CD4-positive, alpha-beta memory T cell (primary cell): ENCODE measurements at places on chromosomes 11 and 22.
A peak's percentile ranks its signal among the peaks of the same experiment; 100 is the strongest.

GRCh38 chr11:74770456-74770855, 21.8 kb downstream of the RNF169 start:
- DNase-seq: no peak

- no peak for DNase-seq
These were observed 59.1 kb upstream of the ANO5 start for GRCh38 chr11:22133776-22134175.

DNA sequence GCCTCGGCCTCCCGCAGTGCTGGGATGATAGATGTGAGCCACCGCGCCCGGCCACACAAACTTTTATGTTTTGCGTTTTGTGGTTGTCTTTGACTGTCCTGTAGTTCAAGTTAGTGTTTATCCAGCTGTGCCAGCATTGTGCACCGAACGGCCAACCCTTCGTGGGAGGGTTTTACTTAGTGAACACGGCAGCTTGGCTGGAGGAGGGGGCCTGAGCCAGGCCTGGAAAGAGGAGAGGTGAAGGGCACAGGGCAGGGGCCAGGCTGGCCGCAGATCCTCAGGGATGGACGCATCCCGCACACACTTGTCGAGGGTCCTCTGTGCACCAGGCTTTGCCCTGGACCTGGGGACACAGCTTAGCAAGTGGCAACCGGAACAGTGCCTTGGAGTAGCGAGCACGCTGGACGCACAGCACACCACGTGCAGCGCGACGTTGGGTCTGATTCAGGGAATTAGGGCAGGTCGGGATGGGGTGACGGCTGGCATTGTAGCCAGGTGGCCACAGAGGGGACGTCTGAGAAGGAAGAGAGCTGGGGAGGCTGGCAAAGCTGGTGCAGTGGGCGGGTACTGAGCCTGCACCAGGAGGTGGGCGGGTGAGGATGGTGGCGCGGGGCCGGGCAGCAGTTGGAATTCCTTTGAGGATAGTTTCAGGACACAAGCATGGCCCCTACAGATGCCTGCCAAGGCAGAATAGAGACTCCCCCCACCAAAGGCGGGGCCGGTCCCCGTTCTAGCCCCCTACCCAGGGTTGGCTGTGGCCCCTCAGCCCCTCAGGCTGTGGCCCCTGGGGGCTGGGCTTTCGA, 13.4 kb downstream of the EPS8L2 start:
- no peak for DNase-seq

DNA sequence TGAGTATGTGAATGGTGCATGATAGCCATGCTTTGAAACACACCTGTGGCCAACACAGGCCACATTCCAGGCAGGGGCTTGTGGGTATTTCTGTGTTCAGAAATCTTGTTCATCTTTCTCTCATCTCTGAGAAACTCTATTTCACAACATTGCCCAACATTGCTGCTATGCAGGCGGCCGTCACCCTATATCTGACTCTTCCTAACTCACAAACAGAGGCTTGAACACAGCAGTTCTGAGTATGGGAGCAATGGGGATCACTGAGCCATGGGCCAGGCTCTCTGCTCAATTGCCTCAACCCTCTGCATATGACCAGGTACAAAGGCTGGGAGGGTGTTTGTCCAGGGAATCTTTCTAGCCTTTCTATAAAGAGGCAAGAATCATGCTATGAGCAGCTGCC, 259.9 kb downstream of the BUD13 start:
- no peak for DNase-seq

DNA sequence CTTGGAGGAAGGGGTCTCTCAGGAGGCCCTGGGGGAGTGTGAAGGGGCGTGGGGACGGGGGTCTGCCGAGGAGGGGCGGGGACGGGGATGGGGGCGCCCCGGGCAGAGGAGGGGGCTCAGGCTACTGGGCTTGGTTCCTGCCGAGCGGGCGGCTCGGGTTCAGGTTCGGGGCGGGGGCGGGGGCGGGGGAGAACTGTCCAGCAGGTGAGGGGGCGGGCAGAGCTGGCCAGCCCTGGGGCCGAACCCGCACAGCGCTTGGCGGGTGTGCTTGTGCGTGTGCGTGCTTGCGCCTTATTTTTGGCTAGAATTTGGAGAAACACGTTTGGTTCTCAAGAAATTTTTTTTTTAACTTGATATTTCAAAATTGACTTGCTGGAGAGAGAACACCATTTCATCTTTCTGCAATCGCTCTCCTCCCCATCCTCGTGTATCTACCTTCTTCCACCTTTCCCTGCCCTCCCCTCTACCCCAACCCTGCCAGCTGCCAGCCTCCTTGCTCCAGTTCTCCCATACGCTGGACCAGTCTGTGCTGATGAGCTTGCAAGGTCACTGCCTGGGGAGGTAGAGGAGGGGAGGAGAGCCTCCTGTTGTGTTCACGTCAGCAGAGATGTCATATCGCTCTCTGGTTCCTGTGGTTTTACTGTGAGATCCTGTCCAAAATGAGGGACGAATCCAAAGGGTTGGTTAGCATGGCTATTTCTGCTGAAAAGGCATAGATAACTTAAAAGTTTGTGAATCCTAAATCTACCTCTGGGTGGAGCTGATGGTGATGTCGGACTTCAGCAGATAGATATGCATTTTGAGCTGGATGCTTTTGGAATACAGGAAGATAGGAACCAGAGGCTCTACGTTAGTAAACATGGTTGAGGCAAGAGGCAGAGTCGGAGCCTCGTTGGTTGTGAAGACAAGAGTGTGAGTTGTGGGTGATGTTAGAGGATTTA, 668 bp downstream of the MADD start:
- DNase-seq: peak; percentile 54

- DNase-seq: no peak
These were observed 17.6 kb upstream of the MED17 start for GRCh38 chr11:93766504-93766903.

GRCh38 chr11:64005691-64006090, 19.5 kb downstream of the OTUB1 start:
- no peak for DNase-seq

DNA sequence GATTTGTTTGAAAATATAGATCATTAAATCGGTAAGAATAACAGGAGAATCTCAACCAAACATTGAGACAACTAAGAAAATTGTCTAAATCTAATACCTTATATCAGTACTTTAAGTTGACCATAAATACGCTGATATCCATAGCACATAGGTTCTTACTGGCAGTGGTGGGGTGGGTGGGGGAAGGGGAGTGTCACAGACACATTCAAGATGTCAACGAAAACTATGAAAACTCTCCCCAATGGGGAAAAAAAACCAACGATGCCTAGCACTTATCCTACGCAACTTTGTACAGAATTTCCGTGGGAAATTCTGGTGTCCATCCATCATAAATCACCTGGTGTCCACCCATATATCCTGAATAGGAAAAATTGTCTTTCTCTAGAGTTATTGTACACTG, 6.2 kb downstream of the GRAP2 start:
- DNase-seq: no peak

GRCh38 chr11:76891285-76891684, 30.6 kb downstream of the ACER3 start:
- DNase-seq: no peak

GRCh38 chr22:44935724-44936123, 74.1 kb downstream of the PHF21B start:
- no peak for DNase-seq

- no peak for DNase-seq
These were observed 11.5 kb downstream of the THAP12 start for GRCh38 chr11:76369406-76369805.

- DNase-seq: no peak
These were observed 382.6 kb upstream of the SYN3 start for GRCh38 chr22:33440756-33441155.

DNA sequence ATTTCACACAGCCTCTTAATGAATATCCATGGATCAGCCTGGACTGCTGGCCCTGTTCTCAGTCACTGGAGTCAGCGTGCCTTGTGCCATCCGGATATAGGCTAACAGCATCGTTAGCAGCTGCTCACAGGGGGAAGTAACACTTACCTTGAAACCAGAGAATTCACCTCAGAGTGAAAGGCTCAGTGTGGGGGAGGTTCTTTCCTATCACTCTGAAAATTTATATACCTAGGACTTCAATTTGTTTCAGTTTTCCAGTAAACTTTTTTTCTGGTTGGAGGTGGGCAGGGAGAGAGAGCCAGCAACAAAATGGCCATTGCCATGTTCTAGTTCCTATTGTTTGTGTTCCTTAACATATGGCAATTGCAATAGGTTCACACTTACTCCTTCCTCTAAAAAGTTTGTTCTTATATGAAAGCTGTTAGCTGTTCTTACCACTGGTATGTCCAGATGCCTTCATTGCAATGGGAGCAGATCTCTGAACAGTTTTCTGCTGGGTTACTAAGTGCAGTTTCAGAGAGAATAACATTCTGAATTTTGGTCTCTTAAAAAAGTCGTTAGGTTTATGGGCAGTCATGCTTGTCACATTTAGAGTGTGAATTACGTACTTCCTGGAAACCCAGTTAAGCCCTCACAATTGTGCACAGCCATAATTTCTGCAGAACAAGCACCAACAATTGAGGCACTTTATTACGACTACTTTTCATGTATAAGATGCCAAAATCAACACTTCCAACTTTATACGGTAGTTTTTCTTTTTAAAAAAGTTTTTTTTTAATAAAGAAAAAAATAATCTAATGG, 247.6 kb downstream of the CADM1 start:
- no peak for DNase-seq

DNA sequence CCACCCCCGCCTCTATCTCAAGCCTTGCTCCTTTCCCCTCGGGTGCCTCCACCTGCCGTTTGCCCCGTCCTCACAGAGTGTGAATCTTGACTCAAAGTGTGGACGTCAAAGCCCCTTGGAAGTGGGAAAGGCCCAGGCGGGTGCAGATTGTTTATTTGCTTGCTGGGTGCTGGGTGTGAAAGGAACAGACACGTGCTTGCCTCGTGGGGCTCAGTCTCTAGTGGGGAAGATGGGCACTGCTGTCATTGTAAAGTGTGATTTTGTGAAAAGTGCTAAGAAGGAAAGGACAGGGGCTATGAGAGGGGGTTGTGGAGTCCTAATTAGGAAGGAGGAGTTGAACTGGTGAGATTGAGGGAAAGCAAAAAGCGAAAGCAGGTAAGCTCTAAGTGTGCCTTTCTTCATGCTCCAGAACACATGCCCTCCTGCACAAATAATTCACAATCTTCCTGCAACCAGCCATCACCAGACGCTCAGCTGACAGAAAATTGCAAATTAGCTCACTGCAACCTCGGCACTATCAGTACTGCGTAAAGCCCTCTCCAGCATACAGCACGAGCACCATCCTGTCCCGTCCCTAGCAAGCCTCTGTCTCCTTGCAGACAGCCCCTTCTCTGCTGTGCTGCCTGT, 9.7 kb upstream of the GCAT start:
- no peak for DNase-seq

DNA sequence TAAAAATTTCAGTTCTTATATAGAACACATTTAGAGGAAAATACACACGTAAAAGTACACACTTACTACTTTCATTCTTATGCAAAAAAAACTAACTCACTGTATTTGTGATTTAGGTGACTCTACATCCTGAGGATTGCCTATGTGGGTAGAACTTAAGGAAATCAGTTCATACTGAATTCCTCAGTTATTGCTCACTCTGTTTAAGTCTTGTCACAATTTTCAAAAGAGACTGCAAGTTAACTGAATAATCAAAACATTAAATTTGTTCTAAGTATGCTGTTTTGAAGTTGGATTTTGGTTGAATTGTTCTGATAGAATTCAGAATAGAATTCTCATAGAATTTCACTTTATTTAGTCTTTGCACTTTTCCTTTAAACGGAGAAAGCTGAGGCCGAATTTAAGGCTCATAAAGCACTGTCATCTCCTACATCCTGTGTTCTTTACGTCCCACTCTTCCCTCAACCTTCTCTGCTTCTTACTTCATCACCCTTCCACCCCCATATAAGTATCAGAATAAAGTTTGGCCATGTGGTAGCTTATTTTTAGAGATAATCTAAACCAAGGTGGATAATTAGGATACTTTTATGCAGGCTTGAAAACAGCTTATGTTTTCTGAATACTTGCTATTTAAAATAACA, 59.8 kb downstream of the APOL5 start:
- DNase-seq: no peak

DNA sequence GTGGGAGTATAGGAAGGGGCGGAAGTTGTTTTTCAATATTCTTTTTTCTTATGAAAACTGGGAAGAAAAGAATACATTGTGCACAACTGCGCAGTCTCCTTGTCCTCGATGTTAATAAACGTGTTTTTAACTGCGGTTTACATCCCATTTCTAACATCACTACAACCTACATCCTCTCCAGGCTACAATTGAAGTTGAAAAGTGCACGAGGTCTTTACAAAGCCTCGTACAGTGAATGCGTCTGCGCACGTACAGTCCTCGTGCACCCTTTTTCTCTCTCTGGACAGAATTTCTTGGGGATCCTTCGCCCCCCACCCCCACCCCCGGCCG, 102.4 kb downstream of the WT1 start:
- no peak for DNase-seq

- no peak for DNase-seq
These were observed 25.9 kb downstream of the ALG12 start for GRCh38 chr22:49892226-49892899.

DNA sequence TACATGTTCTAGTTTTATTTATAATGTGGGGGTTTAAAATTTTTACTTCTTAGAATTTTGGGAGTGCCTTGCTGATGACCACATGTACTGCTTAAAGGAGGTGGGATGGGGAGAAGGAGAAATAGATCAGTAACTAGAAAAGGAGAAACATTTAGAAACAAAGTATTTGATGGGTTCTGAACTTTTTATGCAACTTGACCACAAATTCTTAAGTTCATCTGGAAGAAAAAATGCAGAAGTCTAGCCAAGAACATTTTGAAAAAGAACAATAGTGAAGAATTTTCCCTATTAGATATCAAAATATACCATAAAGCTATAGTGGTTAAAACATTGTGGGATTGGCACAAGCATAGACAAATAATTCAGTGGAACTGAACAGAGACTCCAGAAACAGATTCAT, 73.3 kb upstream of the AMPD3 start:
- DNase-seq: no peak

- no peak for DNase-seq
These were observed 11.5 kb upstream of the GLYAT start for GRCh38 chr11:58742981-58743880.

DNA sequence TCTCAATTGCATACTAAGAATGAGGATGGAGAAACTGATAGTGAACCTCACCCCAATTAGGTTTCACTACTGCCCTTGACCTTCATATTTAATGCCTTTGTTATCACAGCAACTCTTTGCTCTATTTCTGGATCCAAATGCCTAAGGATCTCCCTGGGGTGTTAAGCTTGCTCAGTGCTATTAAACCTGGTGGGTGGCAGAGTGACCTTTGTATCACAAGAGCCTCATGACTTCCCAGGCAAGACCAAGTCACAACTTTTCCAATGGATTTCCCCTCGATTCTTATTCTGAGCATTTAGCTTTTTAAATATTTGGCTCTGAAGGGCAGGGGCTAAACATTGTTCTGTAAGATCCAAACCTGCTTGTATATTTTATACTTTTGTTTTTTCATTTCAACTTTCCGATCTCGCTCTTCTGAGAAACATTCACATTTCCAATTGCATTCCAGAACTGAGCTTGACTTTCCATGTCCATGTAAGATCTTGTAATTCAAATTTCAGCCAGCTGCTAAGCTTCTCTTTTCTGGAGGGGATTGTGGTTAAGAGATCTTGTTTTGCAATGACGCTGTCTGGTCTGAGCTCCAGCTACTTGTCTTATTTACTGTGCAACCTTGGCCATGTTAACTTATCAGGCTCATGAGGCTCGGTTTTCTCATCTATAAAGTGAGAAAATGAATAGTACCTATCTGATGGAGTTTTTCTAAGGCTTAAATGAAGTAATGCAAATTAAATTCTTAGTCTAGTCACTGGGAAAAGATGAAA, 6.4 kb upstream of the EHF start:
- DNase-seq: no peak

GRCh38 chr11:120024586-120024985, 113.3 kb downstream of the TRIM29 start:
- DNase-seq: no peak

GRCh38 chr11:71172680-71173079, 79.7 kb downstream of the SHANK2 start:
- no peak for DNase-seq
